ENCODE measurements at places on chromosomes 12 and 14.

DNA sequence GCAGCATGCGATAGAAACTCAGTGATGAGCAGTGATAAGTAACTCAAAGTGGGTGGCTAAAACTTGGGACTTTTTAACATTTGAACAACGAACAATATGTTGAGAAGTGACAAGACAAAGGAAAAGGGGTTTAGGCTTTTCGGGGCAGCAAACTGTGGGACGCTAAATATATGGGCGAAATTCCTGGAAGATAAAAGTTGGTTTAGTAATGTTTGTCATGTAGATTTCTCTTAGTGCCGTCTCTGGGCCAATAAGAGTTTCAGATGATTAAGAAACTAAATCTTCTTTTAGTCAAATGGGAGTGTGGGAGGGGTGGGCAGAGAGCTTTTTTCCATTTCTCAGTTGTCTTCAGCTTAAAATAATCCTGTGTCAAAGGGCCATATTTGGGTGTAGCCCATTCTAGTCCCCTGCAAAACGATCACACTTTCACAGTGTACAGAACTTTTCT, 41.7 kb upstream of the FUT8 start:
- no peak for DNase-seq

DNA sequence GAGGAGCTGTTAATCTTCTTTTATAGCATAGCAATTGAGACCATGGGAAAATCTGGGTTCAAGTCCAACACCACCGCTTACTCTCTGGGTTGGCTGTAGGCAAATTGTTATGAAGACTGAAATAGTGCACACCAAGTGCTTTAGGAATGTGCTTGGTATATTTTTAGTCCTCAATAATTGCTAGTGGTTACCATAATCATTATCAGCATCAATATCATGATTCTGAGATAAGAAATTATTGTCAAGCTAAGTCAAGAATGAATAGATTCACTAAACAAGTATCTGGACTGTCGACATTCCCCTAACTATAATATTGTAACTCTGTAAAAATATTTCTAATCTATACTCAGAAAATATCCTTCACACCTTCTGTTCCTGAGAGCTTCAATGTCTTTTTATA, 48.5 kb downstream of the ANO4 start:
- no peak for DNase-seq

DNA sequence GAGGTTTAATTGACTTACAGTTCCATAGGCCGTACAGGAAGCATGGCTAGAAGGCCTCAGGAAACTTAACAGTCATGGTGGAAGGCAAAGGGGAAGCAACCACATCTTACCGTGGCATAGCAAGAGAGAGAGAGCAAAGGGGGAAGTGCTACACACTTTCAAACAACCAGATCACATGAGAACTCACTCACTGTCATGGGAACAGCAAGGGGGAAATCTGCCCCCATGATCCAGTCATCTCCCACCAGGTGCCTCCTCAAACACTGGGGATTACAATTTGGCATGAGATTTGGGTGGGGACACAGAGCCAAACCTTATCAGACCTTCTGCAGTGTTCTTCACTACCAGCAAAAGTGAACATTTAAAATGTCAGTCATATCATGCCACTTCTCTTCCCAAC, 58.9 kb downstream of the USP15 start:
- DNase-seq = no peak

- no peak for DNase-seq
Observed at GRCh38 chr12:105214148-105214547, 21.8 kb downstream of the APPL2 start.

DNA sequence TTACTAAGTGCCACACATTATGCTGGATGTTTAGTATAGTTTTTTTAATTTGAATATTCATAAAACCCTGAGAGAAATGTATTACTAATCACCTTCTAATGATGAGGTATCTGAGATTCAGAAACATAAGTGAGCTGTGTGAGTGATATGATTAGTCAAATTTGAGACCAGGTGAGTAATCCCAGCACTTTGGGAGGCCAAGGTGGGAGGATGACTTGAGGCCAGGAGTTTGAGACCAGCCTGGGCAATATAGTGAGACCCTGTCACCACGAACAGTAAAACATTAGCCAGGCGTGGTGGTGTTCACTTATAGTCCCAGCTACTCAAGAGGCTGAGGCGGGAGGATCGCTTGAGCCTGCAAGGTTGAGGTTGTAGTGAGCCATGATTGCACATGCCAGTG, 438.4 kb downstream of the RAD51B start:
- no peak for DNase-seq

- DNase-seq = no peak
Observed at GRCh38 chr12:52581481-52581880, 7.8 kb upstream of the KRT74 start.

DNA sequence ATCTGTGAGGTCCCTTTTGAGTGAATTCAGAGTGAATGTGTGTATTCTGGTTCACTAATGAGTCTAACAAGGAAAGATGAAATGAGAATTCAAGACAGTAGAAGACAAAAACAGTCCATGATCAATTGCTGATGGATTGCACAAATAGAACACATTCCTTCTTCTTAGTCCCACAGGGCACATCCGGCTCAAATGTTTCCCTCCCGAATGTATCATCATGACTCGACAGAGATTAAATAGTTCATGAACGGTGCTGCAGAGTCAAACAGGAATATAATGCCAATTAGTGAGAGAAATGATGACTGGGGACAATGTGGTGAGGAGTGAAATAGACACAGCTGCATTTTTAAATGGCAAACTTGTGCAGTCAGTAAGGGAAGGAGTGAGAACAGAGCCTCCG, 11.5 kb upstream of the SFSWAP start:
- DNase-seq = no peak

DNA sequence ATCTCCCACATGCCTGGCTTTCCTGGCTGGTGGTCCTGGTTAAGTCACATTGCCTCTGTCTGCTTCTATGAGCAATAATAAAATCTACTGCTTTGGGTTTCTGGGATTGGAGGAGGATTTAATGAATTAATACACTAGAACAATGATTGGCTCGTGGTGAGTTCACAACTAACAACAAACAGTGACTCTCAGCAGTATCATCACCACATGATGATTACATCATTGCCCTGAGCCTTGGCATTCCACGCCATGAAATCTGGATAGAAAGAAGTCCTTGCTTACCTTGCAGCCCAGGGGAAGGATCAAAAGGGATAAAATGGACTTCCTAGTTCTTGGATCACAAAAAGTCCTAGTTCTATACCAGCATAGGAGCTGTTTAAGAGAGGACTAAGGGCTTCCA, 1069.0 kb downstream of the VRK1 start:
- DNase-seq = no peak

DNA sequence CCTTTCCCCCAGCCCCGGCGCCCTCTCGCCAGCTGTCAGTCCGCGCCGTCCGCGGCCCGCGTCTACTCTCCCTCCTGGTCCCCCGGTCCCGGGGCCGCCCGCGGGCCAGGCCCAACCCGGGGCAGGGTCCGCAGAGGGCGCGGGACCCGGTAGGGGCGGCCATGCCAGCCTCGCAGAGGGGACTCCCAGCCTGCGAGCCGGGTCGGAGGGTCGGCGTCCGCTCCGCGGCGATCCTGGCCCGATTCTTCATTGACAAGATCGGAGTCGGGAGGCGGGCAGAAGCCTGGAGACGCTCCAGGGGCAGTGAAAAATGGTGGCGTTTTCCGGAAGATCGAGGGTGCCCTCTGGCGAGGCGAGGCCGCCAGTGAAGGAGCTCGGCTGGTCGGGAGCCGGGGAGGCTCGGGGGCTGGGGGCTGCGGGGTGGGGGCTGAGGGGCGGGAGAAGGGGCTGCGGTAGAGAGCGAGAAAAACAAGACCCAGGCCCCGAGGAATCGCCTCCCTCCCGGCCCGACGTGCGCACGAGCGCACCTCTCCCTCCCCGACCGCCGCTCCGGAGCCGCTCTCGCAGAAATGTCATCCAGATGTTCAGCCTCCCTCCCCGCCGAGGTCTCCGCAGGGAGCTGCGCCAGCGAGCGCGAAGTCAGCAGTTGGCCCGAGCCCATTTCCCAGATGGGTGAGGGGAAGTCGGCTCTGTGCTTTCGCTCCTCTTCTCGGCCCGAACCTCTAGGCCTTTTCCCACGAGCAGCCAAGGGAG, 647 bp upstream of the TGFB3 start:
- peak; percentile 51 for DNase-seq

- no peak for DNase-seq
Observed at GRCh38 chr14:77032844-77033621, 4.5 kb upstream of the IRF2BPL start.

DNA sequence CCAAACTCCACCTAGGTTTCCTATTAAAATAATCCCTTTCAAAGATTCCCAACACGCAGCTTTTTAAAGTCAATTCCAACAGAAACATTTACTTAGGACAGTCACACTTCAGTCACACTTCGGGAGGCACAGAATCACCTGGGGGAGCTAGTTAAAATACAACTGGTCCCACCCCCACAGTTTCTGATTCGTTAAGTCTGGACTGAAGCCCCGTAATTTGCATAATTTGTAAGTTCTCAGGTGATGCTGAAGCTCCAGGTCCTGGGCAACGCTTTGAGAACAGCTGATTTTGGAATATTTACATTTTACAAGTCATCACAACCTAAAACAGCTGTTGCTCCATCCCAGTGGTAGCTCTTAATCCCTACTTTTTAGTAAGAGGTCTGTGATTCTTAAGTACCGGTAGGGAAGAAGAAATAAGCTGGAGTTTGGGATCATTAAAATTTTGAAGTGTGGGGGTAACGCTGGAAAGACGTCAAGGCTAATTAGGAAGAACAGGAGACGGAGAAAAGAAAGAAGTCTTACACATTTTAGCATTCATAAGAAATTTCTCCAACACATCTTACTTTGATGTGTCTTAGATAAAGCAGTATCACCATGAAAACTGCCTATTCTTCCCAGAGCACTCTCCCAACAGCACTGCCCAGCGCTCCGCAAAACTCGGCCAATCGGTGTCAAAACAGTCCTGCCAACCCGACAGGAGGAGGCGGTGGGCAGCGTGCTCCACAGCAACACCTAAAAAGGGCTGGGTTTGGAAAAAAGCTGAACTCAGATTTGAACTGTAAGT, 1.1 kb downstream of the IPO8 start:
- DNase-seq = peak; percentile 21

DNA sequence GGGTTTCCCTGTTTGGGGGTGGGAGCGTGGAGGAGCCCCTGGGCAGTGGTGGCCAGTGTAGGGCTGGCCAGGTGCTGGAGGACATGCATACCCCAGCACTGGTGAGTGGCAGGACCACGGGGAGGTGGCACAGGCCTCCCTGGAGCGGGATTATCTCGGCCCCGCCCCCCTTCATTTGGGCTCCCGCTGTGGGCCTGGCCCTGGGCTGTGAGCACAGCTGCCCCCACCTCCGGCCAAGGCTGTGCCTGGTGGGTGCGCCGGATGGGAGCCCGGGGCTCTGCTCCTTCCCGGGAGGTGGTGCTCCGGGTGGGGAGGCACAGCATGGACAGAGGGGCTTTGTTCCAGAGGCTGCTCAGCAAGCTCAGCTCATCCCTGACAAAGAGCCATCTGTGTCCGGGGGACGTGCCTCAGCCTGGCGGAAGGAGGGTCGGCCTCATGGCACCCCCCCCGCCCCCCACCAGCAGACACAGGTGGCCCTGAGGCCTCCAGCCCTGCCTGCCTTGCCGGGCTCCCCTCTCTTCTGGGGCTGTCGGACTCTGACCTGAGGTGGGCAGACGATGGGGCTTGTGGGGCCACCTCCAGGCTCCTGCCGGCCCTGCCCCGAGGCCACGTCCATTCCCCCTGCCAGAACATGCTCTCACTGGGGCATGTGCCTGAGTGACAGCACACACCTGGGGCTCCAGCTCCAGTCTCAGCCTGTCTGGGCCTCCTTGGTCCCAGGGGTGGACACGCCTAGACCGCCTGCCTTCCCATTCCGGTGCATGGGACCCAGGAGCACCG, 8.4 kb downstream of the TEDC1 start:
- no peak for DNase-seq

- DNase-seq = no peak
Observed at GRCh38 chr14:101520621-101521472, 40.4 kb upstream of the DIO3 start.

- DNase-seq = no peak
Observed at GRCh38 chr12:48221645-48222044, 18.6 kb upstream of the OR10AD1 start.

DNA sequence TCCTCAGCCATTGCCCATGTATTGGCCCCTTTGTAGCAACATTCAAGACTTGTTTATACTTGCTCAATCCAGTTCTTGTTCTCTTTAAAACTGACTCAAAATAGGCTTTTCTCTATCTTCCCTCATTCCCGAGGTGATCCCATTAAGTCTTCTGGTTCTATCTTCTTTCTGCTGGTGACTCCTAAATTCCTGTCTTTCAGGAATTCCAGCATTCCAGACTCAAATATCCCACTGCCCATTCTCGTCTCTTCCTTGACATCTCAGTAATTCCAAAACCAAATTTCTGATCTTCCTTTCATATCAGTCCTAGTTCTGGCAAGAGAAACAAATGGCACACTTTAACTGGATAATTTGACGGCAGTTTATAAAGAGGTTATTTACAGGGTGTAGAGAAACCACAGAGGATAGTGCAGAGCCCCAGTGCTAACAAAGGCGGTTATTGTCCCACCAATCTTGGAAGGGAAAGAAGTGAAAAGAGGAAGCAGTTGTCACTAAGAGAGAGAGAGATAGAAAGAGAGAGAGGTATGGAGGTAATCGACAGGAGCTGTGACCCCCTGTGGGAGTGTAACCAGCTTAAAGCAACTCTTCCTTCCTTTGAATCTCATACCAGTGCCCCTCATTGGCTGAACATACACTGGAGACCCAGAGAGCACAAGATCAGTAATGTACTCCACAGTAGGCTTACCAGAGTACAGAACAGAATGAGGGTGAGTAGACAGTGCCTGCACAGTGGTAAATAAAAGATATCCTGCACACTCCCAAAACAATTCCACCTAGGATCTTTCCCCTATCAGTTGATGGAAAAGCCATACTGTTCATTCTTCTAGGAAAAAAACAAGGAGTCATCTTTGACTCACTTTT, 177.6 kb upstream of the LMNTD1 start:
- DNase-seq = no peak

DNA sequence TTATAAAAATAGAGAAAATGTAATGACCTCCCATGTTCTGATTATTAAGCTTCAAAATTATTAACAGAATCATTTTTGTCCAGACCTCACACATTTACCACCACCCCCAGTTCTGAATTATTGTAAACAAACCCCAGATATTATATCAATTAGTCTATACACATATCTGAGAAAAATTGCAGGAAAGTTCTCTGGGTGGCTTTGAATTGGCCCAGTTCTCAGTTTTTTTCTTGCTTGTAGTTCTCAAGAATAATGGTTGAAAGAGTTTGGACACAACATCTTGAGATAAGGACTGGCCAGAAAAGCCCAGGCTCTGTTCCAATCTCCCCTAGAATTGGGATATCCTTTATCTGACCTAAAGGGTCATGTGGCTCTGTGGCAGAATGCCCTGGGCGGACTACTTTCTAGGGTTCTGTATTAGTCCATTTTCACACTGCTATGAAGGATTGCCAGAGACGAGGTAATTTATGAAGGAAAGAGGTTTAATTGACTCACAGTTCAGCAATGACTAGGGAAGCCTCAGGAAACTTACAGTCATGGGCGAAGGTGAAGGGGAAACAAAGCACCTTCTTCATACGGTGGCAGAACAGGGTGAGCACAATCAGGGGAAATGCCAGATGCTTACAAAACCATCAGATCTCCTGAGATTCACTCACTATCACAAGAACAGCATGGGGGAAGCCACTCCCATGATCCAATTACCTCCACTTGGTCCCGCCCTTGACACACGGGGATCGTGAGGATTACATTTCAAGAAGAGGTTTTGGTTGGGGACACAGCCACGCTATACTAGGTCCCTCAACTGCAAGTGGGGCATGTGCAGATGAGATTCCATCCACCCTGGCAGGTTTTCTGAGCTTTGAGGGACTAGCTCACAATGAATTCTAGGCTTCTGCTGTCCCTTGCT, 1504.6 kb upstream of the FLRT2 start:
- no peak for DNase-seq

Measured in HCT116 (cell line).